ENCODE measurements at places on chromosomes 6 and 20.

- no peak for DNase-seq
These were observed 739 bp downstream of the GSS start for GRCh38 chr20:34954904-34955230.

- no peak for DNase-seq
These were observed 45.0 kb upstream of the GGTLC1 start for GRCh38 chr20:24033565-24033964.

GRCh38 chr6:104123227-104123626, 736.5 kb downstream of the HACE1 start:
- no peak for DNase-seq

- DNase-seq: no peak
These were observed 19.7 kb upstream of the UTRN start for GRCh38 chr6:144265390-144265789.

GRCh38 chr6:143264379-143264778, 186.1 kb downstream of the ADAT2 start:
- DNase-seq: no peak

DNA sequence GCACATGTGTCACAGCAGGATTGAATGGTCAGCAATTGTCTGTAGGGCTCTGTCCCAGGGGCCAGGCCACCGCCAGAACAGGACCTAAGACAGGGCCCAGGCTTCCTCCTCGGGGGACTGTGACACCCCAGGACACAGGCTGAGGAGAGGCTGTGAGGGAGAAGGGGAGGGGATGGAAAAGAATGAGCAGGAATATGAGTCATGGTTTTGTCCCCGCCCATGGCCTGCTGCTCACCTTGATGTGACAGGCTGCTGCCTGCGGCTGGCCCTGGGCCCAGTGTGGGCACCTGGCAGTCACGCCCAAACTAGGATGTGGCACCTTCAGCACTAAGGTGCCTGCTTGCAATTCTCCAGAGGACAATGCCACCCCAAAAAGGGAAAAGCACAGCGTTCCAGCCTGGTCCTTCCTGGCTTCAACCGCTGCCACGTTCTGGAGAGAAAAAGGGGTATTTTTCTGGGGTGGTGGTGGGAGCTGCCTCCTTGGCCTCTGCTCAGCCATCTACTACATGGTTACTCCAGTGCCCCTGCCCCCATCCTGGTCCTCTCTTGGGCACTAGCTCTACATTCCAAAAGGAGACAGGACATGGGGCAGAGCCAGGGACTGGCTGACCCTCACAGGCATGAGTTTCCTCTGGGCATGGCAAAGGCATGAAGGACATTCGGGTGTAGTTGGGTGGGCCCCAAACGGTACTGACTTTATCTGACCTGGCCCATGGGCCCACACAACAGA, 93.4 kb downstream of the SLC22A23 start:
- no peak for DNase-seq

GRCh38 chr6:32393665-32394420, 13.1 kb downstream of the BTNL2 start:
- DNase-seq: no peak

DNA sequence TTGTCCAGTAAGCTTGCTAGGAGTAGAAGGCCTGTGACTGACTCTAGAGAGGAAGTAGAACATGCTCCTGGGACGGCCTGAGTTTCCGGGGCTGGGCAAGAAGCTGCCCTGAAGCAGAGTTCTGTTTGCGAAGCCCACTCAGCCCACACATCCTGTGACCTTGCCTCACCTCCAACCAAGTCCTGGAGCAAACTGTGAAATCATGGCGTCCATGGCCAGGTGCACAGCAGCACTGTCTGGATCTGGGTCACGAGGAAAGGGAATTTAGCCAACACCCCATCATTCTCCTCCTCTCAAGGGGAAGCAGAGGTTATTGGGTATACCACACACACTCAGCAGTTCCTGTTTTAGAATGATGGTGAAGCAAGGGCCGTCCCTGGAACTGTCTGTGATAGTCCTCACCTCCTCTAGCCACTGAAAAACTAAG, 87.5 kb downstream of the CRYBG1 start:
- no peak for DNase-seq

DNA sequence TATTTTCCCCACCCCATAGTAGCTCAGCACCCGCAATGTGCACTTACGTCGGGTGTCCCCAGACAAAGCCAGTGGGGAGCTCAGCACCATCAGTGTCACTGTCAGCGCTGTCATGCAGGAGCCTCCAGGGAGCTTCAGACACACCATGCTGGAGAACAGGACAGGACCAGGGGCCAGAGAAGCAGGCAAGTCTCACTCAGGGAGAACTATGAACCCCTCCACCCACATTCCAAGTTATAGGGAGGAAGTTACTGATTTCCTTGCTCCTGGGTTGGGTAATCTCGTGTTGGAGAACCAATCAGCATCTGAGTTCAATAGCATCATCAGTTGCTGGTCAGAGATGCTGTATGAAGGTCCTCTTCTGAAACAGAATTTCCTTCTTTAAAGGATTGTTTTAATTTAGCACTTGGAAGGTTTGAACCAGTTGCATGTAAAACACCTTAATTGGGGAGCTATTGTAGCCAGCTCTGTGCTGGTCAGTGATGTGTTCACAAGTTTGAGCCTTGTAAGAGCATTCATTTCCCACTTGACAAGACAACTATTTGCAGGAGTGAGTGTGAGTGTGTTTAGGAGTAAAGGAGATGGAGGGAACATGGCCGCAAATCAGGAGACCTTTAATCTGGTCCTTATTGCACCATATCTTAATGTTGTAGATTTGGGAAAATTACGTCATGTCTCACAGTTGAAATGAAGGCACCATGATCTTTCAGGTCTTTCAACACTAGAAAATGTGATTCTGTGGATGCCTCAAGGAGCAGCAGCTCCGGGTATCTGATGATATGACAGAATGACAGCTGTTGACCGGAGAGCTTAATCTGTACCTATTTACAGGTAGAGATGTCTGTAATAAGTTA, at the start of gene HLA-DRB1:
Gene HLA-DRB1, minus strand, starts transcription at position 253 of the 854 bp plus-strand sequence. Its CDS starts 106 bp downstream, at position 147.
- DNase-seq: no peak

- no peak for DNase-seq
These were observed 116.2 kb upstream of the PLCB4 start for GRCh38 chr20:8952721-8953120.

DNA sequence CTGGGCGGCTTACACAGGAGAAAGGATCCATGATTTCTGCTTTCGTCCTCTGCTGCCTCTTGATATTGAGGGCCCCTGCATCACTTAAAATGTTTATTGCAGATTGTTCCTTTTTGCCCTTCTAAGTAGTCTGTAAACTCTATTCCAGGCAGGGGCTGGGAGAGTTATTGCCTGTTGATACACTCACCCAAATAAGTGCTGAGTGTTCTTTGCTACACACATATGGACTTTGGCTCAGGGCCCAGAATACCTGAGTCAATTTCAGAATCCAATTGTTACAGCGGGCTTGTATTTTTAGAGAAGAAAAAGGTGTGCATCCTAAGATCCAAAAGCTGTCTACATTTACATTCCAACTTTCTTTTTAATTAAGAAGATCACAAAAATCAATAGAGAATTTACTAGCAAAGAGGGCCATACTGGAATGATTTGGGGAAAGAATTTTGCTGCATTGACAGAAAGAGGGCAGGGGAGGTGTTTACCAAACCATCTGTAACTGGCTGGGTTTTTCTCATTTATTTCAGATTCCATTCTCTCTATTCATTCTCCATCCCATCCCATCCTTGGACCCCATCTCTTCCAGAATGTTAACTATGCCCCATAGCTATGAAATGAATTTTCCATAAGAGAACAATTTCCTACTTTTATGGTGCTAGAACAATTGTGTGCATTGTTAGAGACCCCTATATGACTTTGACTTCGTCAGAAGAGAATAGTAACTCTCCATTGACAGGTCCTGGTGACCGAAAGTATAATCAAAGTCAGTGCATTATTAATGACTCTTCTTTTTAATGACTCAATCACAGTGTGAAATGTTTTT, 959.9 kb upstream of the FLRT3 start:
- DNase-seq: no peak

DNA sequence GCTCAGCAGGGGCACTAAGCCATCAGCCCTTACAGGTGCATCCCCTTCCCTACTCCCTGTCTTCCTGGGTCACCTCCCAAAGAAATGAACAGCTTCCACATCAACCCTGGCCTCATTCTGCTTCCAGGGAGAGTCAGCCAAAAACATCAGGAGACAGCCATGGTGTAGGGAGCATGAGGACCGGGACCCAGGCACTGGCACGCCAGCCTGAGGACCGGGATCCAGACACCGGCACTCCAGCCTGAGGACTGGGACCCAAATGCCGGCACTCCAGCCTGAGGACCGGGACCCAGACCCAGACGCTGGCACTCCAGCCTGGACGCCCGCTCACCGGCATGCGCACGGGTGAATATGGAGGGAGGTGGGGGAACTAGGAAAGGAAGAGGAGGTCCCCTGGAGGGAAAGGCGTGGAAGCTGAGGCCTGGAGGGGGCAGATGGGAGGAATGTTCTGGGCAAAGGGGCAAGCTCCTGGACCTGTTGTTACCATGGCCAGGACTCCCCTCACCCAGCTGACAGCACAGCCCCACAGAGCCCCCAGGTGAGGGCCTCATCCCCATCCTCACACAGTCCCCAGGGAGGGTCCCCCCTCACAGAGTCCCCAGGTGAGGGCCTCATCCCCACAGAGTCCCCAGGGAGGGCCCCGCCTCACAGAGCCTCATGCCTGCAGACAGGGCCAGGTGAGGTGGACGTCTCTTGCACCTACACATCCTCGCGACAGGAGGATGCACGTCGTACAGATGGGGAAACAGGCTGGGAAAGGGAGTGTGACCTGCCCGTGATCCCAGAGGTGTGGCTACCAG, 26.0 kb upstream of the MRGBP start:
- no peak for DNase-seq

All from thoracic aorta (tissue), 2 donors.